ENCODE measurements at places on chromosomes 7 and 10.

- DNase-seq = no peak
These were observed 61.5 kb downstream of the HBP1 start for GRCh38 chr7:107230334-107230733.

GRCh38 chr10:372566-372965, 237.3 kb downstream of the ZMYND11 start:
- DNase-seq = no peak

GRCh38 chr10:79379512-79380124, 32.3 kb downstream of the PPIF start:
- DNase-seq = peak; percentile 42

DNA sequence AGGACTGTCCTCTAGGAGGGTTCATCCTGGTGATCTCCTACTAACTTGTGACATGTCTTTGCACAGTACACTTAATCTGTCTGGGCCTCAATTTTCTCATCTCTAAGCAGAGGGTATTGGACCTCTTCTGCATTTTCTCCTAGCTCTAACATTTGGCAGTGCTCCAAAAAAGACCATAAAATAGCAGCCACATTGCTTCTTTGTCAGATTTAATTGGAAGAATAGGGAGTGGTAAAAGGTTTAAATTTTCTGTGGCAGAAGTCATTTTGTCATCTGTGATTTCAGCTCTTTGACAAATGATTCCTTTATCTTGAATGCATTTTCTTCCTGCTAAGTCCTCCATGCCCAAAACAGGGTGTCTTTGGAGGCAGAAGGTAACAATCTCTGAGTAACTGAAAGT, 289.9 kb upstream of the LRGUK start:
- DNase-seq = no peak

- DNase-seq = no peak
These were observed 20.1 kb downstream of the GLCCI1 start for GRCh38 chr7:7988706-7989105.

- peak; percentile 10 for DNase-seq
These were observed 42.2 kb downstream of the BMPR1A start for GRCh38 chr10:86798611-86799010.

DNA sequence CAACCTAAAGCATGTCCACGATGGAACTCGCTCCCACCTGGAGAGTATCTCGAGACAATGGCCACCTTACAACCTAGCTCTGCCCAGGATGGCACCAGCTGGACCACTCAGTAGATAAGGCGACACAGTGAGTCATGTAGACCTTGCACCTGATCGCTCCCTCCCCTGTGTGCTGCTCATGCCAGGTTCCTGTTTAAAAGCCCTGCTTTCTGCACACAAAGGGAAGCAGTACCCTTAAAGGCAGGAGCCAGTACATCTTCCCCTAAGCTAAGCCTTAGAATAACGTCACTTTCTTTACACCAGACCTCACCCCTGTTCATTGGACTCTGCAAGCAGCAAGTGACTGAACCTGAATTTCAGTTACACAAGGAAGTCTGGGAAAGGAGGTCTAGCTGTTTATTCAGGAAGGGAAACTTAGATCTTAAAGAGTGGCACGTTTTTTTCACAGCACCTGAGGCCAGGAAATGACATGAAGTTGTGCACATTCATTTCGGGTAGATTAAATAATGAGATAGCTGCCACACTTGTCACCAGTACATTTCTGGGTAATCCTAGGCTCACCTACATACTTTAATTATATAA, 117.9 kb downstream of the MTPAP start:
- no peak for DNase-seq

DNA sequence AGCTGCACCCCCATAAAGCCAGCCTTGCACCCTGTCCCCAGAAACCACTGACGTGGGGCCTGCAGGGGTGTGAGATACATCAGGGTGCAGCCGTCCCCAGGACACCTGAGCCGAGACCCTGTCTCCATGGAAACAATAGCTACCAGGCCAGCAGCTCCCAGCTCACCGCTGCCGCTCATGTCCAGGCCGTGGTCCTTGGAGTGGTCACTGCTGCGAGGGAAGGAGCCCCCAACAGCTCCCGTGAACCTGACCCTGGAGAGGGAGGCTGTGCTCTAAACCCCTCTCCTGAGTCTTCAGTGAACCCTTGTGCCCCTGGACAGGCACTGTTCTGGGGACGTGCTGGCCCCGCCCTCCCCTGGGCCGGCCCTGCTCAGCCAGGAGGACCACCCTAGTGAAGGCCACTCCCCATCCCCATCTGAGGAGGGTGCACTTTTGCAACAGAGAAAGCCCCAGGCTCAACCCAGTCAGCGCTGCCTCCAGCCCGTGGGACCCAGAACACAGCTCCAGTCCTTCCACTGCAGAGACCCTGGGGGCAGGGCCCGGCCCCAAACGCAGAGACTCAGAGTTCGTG, 19.6 kb upstream of the INPP5A start:
- no peak for DNase-seq

GRCh38 chr10:77472146-77472545, 165.5 kb downstream of the KCNMA1 start:
- DNase-seq = no peak

GRCh38 chr10:96536129-96536528, 22.4 kb upstream of the TLL2 start:
- DNase-seq = no peak

GRCh38 chr7:29809533-29810155, 3.3 kb downstream of the WIPF3 start:
- no peak for DNase-seq

DNA sequence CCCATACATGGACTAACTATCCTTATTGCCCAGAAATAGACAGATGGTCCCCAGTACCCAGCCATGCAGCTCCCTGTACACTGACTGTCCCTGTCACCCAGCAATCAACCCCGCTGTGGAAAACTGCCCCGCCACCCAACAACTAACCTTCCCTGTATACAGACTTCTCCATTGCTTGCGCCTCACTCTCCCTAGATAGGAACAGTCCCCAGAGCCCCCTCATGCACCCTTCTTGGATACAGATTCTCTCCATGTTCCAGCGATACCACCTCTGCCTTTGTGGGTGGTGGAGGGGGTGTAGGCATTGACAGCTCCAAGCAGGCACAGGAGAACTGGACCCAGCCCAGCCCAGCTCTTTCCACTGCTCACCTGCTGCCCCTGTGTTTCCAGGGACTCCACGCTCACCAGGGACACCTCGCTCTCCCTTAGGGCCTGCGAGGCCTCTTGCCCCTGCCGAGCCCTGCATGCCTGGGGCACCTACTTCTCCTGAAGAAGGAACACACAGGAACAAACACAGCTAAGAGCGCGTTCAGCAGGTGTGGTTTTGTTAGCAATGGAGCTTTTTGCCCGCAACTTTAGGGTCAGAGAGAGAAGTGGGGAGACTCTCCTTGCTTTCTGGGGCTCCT, 7.2 kb downstream of the SFTPD start:
- no peak for DNase-seq

DNA sequence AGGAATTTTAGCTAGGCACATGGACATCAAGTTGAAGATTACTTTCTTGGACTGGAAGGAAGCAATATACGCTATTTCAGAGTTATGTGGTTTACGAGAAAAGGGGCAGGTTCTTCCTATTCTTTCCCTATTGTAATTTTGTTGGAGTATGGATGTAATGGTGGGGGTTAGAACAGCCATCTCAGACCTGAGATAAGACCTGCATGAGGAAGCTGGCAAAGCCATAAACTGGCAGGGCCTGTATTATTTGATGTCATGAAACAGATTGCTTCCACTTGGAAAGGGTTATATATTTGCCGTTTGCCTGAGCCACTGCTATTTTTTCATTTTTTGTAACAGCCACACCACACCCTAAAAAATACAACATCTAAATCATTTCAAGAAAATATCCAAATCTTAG, 220.5 kb upstream of the MAGI2 start:
- DNase-seq = no peak

DNA sequence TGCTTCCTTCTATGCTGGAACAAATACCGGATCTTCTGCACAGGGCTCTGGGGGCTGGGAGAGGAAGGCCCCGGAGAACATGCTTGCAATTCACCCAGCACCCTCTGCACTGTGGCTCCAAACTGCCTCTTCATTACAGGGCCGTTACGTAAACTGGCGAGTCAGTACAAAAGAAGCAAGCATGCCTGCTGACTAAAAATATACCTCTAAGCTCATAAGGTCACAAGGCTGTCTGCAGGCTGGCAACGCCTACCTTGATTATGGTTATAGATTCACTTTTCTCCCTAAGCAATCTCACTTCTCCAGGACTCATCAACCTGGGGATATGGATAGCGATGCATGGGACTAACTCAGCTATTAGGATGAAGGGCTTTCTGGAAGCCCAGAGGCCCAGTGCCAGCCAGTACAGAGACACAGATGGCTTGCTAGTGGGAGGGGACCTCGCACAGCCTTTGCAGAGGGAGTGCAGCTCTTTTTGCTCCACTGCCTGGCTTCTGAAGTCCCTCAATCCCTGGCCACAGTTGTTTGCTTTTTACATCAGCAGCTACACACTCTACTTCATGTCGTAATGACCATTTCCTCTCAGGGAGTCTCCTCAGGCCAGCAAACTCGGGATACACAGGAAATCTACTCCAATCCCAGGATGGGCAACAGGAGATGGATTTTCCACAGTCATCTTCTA, 96.1 kb downstream of the SH3PXD2A start:
- DNase-seq = peak; percentile 60

DNA sequence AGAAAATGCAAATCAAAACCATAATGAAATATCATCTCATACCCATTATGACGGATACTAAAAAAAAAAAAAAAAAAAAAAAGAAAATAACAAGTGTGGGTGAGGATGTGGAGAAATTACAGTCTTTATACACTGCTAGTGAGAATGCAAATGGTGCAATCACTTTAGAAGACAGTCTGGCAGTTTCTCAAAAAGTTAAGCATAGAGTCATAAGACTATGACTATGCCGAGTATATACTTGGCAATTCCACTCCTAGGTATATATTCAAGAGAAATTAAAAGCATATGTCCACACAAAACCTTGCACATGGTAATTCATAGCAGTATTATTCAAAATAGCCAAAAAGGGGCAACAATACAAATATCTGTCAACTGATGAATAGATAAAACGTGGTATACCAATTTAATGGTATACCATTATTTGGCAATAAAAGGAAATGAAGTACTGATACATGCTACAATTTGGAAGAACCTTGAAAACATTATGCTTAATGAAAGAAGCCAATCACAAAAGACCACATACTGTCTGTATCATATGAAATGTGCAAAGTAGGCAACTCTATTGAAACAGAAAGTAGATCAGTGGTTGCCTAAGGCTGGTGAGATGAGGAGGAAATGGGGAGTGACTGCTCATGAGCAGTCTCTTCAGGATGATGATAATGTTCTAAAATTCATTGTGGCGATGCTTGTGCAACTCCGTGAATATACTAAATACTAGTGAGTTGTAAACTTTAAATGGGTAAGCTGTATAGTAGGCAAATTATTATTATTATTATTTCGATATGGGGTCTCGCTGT, 90.1 kb upstream of the NANOS1 start:
- DNase-seq = no peak

DNA sequence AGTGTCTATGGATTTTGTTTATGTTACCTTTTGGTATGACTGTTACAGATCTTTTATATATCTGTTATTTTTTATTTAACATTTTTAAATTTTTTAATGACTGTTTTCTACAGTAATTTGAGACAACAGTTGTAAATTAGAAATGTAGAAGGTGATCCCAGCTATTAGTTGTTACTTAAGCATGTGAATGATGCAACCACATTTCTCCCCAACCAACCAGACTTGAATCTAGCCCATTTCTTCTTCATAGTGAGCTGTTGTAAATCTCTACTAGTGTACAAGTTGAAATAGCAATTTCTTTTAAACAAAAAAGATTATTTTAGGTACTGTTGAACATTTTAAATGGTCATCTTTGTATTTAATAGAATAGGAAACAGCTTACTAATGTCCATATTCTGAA, 18.0 kb downstream of the TMEM106B start:
- peak; percentile 10 for DNase-seq

GRCh38 chr10:62688971-62689700, 115.4 kb upstream of the ADO start:
- no peak for DNase-seq

GRCh38 chr7:50069613-50070012, 23.4 kb downstream of the ZPBP start:
- no peak for DNase-seq

DNA sequence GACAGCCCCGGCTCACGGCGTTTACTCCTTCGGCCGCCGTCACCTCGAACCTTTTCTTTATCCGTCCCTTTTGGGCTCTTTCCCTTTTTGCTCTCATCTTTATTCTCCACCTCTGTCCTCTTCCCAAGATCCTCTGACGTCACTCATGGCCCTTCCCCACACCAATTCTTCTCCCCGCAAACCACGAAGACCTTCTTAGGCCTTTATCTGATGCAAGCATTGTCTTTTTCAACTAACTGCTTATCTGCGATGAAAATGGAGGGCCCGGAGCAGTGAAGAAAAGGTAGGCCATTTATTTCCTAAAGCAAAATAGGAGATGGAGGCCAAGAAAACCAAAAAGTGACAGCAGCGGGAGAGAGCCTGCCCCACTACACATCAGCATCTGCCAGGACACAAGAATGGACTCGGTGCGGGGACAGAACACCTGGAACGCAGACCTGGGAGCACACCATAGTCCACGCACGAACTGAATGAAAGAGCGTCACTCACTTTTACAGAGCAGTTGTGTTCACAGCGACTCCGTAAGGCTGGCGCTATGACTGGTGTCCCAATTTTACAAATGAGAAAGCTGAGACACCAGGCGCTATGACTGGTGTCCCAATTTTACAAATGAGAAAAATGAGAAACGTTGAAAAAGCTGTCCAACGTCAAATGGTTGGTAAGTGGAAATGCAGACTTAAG, 45.3 kb downstream of the ZNF777 start:
- DNase-seq = no peak

GRCh38 chr7:100632951-100633717, 8.2 kb downstream of the TFR2 start:
- DNase-seq = peak; percentile 57

DNA sequence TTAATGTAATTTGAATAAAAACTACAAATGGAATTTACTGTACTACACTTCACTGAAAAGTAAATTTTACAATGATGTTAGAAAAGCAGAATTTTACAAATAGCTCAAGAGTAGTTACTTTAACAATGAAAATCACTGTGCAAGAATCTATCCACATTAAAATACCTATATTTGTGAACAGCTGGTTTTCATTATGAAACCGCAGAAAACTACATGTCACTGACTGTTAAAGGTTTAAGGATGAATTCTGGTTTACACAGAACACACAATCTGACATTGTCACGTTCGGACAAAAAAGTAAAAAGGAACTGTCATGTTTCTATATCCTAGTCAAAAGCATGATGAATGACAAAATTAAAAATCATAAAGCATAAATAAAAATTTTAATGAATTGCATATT, 415.3 kb upstream of the PRKCQ start:
- DNase-seq = no peak

- DNase-seq = no peak
These were observed 107.1 kb downstream of the INPP5A start for GRCh38 chr10:132644527-132645246.

DNA sequence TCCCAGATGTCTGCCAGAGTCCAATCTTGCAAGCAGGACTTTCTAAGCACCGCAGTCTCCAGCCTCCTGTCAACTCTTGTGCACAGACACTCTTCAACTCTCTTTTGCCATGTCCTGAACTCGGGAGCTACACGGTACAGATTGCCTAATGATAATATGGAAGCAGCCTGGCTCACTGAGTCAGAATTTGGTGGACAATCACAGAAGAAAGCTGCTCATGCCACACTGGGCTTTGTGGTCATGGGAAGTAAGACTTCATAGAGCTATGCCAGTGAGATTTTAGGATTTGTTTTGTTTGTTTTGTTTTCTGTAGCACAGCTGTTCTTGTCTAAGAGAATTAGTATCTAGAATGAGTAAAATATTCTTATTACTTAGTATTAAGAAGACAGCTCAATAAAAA, 144.1 kb upstream of the PRSS58 start:
- no peak for DNase-seq
